Right renal cortex interstitium (tissue), 3 donors: ENCODE measurements at places on chromosomes 1 and 21. TPM values are rescaled to one million over a fixed set of nuclear protein-coding genes. Genes with fewer than 3 reads are reported as not detected.

TRNAU1AP gene
- polyA plus RNA-seq = 23.3 TPM

LRRC38 gene
- not detected for polyA plus RNA-seq

AMY2A gene
- not detected for polyA plus RNA-seq

RNF186 gene
- polyA plus RNA-seq = 0.28 TPM

C1orf74 gene
- polyA plus RNA-seq = 4.3 TPM

C1orf21 gene
- polyA plus RNA-seq = 36.4 TPM

C1orf87 gene
- 0.25 TPM for polyA plus RNA-seq

AXDND1 gene
- 12.7 TPM for polyA plus RNA-seq

CFHR1 gene
- 0.22 TPM for polyA plus RNA-seq

LRP8 gene
- 4.6 TPM for polyA plus RNA-seq

ARID1A gene
- polyA plus RNA-seq = 85.3 TPM

CAMK1G gene
- polyA plus RNA-seq = 6.3 TPM

GLMP gene
- polyA plus RNA-seq = 54.5 TPM

BSND gene
- polyA plus RNA-seq = 5.5 TPM

IRF6 gene
- polyA plus RNA-seq = 19.4 TPM

EXTL1 gene
- 1.5 TPM for polyA plus RNA-seq

LHX8 gene
- not detected for polyA plus RNA-seq

RASAL2 gene
- 21.8 TPM for polyA plus RNA-seq

S100A7 gene
- polyA plus RNA-seq = 0.92 TPM

BEND5 gene
- polyA plus RNA-seq = 28.3 TPM

KRTAP8-1 gene
- not detected for polyA plus RNA-seq

PDXK gene
- polyA plus RNA-seq = 72.1 TPM

VHLL gene
- polyA plus RNA-seq = not detected

CBR3 gene
- polyA plus RNA-seq = 1.6 TPM

GPR157 gene
- 1.4 TPM for polyA plus RNA-seq

CRB1 gene
- polyA plus RNA-seq = 3.8 TPM

GFI1 gene
- polyA plus RNA-seq = 0.26 TPM

KCNA3 gene
- polyA plus RNA-seq = 0.14 TPM

OR2T2 gene
- not detected for polyA plus RNA-seq

RIPPLY3 gene
- polyA plus RNA-seq = 1.6 TPM

TMEM269 gene
- 0.79 TPM for polyA plus RNA-seq

PDPN gene
- 16.2 TPM for polyA plus RNA-seq

AHCYL1 gene
- polyA plus RNA-seq = 126 TPM
